T47D (cell line): ENCODE measurements at places on chromosomes 5 and 9.
A peak's percentile ranks its signal among the peaks of the same experiment; 100 is the strongest.

DNA sequence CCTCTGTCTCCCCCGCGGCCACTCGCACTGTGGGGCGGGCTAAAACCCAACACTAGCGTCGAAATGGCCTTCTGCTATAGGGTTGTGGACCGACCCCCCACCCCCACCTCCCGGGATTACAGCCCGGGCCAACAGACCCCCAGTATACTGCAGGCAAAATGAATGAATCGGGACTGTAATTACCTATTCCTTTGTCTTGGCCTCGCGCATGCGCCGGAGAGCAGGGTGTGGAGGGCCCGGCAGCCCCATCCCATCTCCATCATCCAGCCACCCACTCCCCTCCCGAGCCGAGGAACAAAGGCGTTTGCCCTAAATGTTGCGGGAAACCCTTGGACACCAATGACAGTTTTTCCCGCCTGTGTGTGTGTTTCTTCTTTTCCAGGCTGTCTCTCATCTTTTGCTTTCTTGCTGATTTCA lies 1.6 kb downstream of the BASP1 start:
- no peak for DNase-seq

DNA sequence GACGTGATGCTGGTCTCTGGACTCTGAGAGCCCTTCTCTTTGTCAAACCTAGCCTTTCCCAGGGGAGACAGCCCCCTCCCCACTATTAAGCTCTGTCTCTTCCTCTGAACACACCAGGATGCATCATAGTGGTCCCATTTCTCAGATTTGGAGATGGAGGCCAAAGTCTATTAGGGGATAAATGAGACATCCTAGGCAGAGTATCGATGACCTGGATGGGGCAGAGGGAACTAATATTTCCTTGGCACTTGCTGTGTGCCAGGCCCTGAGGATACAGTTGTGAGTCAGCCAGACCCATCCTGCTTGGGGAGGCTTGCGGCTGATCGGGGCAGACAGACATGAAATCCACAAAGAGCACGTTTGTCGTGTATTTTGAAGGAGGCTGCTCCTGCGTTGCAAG lies 5.2 kb downstream of the DNM1 start:
- no peak for DNase-seq

GRCh38 chr9:5459289-5459829 lies 9.0 kb downstream of the CD274 start:
- DNase-seq, result no peak

- no peak for DNase-seq
Observed at GRCh38 chr9:115808108-115808507, 345.5 kb upstream of the PAPPA start.

DNA sequence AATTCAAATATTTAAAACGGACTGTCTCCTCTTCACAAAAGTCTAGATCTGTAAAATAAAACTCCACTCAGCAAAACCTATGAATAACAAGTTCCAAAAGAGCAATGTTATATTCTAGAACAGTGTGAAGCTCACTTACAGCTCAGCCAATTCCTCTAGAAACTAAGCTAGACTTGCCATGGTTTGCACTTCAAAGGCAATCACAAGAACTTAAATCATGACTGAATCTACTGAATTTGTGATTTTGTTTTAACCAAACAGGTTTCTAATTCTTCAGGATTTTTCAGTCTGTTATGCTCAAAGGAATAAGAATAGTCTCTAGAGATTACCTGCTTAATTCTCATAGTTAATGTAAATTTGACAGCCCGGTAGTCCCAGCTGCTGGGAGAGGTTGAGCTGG lies 1.4 kb upstream of the PKD2L2 start:
- DNase-seq, result no peak

DNA sequence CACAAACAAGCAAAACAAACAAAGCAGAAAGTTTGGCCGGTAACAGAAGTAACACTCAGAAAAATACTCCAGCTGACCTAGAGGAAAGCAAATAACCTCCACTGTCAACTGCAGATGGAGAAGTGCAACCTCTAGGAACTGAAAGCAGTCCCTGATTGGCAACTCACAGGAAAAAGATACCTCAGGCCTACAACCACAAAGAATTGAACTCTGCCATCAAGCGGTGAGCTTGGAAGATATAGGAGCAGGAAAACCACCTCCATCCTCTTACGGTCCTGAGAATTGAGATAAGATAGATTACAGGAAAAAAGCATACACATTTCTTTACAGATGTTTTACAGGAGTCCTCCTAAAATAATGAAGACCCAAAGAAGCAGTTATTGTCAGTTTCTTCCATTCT lies 184.5 kb downstream of the PDZD2 start:
- no peak for DNase-seq

GRCh38 chr5:43514025-43514424 lies 923 bp downstream of the C5orf34 start:
- DNase-seq, result peak; percentile 8

DNA sequence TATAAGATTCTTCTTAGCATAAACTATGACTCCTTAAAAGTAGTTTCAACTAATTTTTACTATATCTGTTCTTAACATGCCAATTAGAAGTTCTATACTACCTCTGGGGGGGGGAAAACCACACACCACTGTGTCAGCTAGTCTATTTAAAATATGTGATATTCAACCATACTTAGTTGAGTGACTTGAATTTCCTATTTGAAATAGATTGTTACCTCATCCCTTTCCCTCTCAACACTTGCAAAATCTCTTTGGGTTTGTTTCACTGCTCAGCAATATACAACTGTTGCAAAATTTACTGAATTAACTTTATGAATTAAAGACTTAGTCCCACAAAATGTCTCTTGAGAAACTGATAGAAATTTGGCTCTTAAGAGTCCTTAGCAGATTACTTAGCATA lies 151.1 kb upstream of the POU5F2 start:
- DNase-seq, result no peak

GRCh38 chr5:64384765-64385164 lies 121.0 kb upstream of the RGS7BP start:
- peak; percentile 63 for DNase-seq

- no peak for DNase-seq
Observed at GRCh38 chr5:176157656-176158055, 80.6 kb upstream of the SIMC1 start.

DNA sequence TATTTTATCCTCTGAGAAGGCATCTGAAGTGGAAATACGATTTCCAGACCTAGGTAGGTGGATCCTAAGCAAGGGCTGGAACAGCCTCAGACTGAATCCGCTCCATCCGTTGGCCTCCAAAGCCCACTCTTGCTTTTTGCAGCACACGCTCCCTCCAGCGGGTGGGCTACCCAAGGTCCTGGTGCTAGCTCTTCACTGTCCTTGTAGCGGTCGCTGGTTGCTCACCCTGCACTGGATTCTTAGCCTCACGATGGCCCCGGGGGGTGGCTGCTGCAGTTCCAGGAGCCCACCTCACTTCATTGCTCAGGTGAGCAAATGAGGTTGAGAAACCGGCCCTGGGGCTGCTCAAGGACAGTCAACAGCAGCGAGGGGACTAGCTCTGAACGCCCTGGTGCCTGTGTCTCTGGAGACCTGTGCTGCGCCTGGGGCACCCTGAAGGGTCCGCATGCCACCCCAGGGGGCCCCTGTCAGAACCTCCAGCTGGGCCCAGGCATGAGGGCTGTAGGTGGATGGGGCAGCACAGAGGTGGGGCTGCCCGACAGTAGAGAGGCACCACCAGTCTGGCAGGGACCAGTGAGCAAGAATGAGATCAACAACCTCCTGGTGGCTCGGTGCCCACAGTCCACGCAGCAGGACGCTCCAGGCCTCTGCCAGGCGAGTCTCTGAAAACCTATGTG lies 4.3 kb downstream of the MGAT4B start:
- DNase-seq, result no peak

DNA sequence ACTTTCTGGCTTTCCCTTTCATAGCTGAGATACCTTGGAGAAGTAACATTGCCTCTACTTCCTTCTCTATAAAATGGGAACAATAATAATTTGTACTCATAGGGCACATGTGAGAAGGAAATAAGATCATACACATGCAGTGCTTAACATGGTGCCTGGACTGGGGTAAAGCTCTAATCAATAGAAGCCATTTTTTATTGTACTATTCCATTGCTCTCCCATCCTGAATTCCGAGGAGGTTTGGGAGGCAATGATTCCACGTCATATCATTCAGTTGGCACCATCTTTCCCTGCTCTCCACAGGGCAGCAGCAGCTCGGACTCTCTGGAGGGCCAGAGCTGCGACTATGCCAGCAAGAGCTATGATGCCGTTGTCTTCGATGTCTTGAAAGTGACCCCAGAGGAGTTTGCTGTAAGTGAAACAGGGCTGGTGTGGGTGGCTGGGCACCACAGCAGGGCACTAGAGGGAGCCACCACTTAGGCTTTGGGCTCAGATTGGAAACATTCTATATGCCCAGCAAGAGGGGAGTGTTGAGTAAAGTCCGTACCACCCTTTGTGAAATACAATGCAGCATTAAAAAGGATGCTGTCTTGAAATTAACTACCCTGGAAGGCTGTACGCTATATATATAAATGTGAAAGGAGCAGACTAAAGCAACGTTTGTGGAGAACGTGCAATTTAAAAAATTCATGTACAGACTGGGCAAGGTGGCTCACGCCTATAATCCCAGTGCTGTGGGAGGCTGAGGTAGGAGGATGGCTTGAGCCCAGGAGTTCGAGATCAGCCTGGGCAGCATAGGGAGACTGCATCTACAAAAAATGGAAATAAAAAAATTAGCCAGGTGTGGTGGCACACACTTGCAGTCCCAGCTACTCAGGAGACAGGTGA lies 51.2 kb downstream of the RALGPS1 start:
- DNase-seq, result peak; percentile 59

DNA sequence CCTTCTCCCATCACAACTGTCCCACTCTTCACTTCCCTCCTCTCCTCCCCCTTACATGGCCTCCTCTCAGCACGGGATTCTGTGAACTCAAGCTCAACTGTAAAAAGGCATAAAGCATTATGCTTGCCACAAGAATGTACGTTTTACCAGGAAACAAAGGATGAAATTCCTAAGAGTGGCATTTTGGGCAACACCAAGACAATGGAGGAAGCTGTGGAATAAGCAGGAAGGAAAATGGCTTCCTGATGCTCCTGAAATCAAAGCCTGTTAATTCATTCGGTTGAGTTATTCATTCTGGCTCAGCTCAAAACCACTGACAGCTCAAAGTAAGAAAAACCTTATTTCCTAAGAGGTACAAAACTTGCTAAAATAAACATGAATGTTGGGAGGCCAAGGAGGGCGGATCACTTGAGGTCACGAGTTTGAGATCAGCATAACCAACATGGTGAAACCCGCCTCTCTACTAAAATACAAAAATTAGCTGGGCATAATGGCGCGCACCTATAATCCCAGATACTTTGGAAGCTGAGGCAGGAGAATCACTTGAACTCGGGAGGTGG lies 40.8 kb upstream of the DMRT1 start:
- no peak for DNase-seq

GRCh38 chr9:83596899-83597504 lies 25.9 kb upstream of the IDNK start:
- peak; percentile 48 for DNase-seq

- no peak for DNase-seq
Observed at GRCh38 chr5:76794871-76795270, 24.0 kb upstream of the F2RL1 start.

DNA sequence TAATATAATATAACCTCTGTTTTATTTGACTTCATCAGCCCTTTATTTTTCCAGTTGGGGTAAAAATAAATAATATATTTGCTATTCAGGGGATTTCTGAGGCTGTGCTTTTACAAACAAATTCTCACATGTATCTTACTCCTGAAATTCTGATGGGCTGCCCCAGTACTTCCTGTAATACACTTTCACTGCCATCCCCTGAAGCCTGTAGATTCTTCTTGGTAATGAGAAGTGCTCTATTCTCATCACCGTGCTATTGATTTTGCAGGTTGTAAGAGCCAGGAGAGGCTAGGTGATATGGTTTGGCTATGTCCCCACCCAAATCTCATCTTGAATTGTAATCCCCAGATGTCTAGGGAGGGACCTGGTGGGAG lies 91.9 kb upstream of the CEP78 start:
- DNase-seq, result no peak

DNA sequence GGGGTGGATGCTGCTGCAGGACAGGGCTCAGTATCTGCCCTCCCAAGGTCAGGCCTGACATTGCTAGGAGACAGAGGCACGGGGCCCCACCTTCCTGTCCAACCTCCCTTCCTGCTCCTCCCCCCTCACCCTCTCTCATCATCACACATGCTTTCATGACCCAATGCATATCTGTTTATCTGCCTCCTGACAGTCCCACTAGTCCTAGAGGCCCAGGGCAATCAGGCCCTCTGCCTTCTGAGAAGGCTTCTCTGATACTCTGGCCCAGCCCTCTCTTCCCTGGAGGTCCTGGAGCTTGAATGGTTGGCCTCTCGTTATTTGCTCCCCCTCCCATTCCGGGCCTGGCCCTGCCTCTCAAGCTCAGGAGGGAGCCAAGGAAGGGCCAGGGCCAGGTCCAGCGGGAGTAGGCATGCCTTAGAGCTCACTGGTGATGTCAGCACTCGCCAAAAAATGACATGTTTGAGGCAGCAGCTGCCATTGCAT lies 90.6 kb upstream of the SAP30L start:
- no peak for DNase-seq

GRCh38 chr5:115309751-115310370 lies 13.4 kb upstream of the CCDC112 start:
- no peak for DNase-seq

DNA sequence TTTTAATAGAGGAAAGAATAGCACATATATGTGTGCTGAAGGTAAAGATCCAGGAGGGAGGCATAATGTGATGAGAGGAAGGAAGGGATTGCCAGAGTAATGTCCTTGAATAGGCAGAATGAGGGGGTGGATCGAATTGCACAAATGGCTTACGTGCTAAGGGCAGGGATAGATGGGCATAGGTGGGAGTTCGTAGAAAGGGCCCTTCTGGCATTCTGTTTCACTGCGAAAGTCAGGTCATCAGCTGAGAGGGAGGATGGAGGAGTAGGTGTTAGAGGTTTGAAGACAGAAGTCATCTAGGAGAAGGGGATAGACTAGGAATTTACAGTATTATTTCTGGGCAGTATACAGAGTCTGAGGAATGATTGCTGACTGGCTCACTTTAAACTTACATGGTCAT lies 32.1 kb downstream of the CNOT6 start:
- DNase-seq, result no peak

GRCh38 chr5:173762045-173762444 lies 126.1 kb upstream of the CPEB4 start:
- DNase-seq, result no peak

GRCh38 chr9:104950838-104951237 lies 22.9 kb upstream of the ABCA1 start:
- DNase-seq, result no peak

DNA sequence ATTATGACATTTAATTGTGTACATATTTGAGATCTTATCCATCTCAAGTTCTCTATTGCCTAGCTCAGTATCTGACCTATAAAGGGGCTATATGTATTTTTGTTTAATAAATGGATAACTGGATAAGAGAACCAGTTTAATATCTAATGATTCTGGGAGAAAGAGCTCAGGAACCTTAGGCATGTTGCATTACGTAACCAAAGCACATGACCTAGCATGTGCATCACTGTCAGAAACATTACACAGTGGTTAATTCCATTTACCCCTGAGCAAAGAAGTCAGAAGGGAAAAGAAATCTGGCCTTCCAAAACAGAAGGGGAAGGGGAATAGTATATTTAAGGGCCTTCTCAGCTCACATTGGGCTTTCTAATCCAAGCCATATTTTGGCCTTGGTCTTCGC lies 12.3 kb downstream of the PAPPA start:
- DNase-seq, result no peak

- DNase-seq, result no peak
Observed at GRCh38 chr5:60497706-60498500, 202.1 kb downstream of the DEPDC1B start.
